ENCODE measurements at places on chromosomes 12 and 14.

GRCh38 chr14:79608446-79608845 lies 602.9 kb downstream of the DIO2 start:
- DNase-seq, result no peak

GRCh38 chr12:107929436-107929835 lies 154.9 kb downstream of the ASCL4 start:
- peak; percentile 31 for DNase-seq

DNA sequence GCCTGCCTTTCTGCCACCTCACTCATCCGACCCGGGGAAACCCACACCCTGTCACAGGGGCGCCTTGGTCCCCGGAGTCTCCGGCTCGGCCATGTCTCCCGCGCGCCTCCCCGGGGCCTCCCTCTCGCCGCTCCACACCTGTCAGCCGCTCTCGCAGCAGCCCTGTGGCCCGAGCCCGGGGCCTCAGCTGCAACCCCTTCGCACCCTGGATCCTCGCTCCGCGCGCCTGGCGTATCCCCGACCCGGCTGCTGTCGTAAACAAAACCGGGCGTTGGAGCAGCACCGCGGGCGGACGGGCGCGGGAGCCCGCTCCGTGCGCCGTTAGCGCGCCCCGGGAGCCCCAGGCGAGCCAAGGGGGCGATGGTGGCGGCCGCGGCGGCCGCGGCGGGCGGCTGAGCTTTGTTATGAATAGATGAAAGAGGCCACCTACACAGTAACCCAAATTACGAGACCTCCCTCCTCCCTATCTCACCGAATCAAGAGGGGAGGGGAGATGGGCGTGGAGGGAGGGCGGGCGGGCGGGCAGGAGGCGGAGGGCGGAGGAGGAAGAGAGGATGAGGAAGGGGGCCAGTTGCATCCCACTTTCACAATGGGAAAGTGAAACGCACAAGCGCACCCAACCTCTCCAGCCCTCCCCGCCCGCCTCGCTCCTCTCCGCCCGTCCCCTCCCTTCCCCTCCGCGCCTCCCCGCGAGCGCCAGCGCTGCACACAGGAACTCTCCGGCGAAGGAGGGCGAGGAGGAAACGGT lies at the start of gene PLXNC1:
Gene PLXNC1 (plus strand): TSS at position 587 of the 748 bp plus-strand sequence. CDS start 395 bp downstream, outside the sequence.
- DNase-seq, result peak; percentile 33

GRCh38 chr12:47094804-47095203 lies 15.0 kb upstream of the AMIGO2 start:
- no peak for DNase-seq

DNA sequence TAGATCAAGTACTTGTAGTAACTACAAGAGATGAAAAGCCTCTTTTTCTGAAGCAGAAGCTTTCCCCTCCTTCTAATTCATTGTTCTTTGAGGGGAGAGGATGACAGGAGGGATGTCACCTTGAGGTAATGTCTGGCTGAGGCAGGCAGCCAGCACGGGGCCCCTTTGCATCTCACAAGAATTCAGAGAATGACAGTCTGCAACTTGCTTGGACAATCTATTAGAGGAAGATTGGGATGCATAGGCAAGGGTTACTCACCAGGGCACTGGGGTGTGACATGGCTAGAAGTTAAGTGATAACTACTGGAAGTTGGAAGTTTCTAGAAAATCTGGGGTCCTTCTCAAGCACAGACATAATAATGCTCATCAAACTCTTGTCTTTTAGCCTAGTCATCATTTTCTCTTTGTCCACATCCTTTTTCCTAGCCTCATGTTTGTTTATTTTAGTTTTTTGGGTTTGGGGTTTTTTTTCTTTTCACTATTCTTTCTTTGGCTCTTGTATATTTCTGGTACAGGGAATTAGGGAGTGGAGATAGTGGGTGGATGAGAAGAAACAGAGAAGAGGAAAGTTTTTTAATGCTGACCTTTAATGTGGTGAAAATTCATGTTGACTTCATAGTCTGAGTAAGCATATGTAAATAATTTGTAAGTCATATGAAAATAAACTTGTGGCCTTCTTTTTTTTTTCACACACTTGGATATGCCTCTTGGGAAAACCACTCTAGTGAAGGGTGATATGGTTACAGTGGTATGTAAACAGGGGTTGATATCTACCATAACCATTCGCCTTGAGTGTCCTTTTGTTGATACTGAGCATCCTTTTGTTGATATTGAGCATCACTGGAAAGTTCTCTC lies 55.1 kb downstream of the TTLL5 start:
- peak; percentile 83 for DNase-seq

GRCh38 chr14:64680013-64680713 lies 24.1 kb upstream of the PLEKHG3 start:
- DNase-seq, result peak; percentile 28

DNA sequence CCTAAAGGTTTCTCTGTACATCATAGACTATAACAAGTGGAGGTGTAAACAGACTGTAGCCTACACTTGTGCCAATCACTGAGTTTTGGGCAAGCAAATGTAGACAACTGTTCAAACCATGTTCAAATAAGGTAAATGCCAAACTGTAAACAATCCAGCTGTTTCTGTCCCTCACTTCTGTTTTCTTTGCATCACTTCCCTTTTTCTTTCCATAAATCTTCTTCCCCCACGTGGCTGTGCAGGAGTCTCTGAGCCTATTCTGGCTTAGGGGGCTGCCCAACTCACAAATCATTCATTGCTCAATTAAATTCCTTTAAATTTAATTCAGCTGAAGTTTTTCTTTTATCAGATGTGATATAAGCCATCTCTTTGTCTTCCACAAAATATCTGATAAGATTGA lies 65.1 kb upstream of the CPM start:
- no peak for DNase-seq

GRCh38 chr12:47824635-47825034 lies 4.9 kb upstream of the HDAC7 start:
- no peak for DNase-seq

GRCh38 chr14:55294603-55295002 lies 23.4 kb downstream of the FBXO34 start:
- DNase-seq, result no peak

GRCh38 chr12:57632073-57632957 lies 686 bp downstream of the B4GALNT1 start:
- DNase-seq, result no peak

GRCh38 chr12:15534322-15534721 lies 212.0 kb downstream of the PTPRO start:
- DNase-seq, result peak; percentile 37

GRCh38 chr14:94773655-94774343 lies 3.9 kb upstream of the GSC start:
- DNase-seq, result no peak

GRCh38 chr14:94646066-94646465 lies 33.9 kb downstream of the SERPINA3 start:
- no peak for DNase-seq

GRCh38 chr14:22143363-22143762 lies 445.7 kb downstream of the DAD1 start:
- peak; percentile 18 for DNase-seq

GRCh38 chr14:74476607-74477006 lies 16.5 kb downstream of the NPC2 start:
- DNase-seq, result no peak

GRCh38 chr12:68011882-68012207 lies 22.6 kb downstream of the IFNG-AS1 start:
- peak; percentile 21 for DNase-seq
